ENCODE measurements at places on chromosomes 11 and 22.

- DNase-seq: peak; percentile 5
Measured at GRCh38 chr11:59666969-59667368, 1.9 kb downstream of the PATL1 start.

DNA sequence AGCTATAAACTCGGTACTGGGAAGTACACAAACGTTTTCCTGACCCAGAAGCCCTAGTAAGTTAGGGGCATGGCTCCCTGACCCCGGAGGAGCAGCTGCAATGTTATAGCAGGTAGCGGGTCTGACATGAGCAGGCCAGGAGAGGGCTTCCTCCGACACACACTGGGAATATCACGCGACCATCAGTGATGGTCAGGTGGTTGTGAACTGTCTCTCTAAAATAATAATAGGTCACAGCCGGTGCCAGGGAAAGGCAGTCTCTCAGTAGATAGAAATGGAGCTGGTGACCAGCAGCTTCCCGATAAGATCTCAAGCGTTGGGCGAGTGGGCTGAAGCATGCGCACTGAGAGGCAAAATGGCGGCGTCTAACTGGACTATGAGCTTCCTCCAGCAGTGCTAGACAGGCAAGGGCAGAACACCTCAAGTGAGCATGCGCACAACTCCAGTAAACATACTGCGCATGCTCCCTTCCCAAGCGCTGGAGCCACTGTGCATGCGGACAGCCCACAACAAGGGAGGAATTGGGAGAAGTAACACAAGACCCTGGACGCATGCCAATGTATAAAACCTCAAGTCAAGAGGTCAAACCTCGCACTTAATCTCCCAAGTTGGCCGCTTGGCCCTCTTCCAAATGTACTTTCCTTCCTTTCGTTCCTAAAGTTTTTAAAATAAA is 22.3 kb upstream of the TESMIN start:
- no peak for DNase-seq

DNA sequence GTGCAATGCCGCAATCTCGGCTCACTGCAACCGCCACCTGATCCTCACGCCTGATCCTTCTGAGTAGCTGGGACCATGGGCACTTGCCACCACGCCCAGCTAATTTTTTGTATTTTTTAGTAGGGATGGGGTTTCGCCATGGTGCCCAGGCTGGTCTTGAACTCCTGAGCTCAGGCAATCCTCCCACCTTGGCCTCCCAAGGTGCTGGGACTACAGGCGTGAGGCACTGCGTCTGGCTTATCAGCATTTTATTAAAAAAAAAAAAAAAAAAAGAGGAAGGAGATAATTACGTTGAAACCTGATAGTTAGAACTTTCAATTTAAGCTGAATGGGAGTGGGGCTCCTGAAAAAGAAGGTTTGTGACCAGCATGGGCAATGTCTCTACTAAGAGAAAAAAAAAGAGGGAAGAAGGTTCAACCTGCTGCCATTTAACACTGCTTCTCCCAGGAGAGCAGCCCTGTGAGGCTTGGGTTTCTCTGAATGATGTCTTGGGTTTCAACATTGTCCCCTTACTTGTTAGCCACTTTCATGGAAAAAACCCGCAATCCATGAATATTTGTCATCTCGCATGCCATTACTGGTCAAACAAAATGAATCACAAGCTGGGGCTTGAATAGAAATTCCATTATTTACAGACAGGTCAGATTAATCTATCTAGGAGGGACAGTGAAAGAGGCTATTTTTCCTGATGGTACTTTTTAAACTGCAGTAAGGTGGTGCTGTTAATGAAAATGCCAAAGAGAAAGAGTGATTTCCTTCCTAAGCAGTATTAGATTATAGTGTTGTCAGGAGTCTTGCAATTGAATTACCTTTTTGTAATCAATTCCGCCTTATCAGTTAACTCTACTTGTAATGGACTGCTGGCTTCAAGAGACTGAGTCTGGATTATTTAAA is 72.5 kb downstream of the PACS1 start:
- peak; percentile 49 for DNase-seq

GRCh38 chr22:23230348-23231068 is 50.2 kb downstream of the BCR start:
- DNase-seq: no peak

DNA sequence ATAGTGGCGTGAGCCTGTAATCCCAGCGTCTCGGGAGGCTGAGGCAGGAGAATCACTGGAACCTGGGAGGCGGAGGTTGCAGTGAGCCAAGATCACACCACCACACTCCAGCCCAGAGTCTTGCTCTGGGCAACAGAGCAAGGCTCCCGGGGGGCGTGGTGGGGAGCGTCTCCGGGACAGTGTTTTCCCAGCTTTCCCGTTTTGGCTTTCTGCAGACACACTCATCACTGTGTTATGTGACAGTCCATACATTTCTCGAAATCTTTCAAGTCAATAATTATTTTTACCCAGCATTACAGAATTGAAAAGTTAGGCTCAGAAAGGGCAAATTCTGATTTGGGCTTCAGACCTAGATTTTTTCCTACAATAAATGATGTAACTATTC is 31.7 kb downstream of the NEAT1 start:
- peak; percentile 87 for DNase-seq

All from fibroblast of skin of right biceps (primary cell).